ENCODE measurements at places on chromosomes 2 and 18.

DNA sequence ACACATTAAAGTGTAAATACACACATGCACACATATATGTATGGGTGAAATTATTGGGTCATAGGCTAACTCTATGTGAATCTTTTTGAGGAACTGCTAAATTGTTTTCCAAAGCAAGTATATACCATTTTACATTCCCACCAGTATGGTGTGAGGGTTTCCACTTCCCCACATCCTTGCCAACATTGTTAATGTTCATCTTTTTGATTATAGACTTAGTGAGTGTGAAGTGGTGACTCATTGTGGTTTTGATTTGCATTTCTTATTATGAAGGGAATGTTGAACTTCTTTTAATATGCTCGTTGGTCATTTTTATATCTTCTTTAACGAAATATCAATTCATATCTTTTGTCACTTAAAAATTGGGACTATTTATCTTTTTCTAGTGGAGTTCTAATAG, 181.8 kb upstream of the GCFC2 start:
- H3K4me1 ChIP-seq = no peaks in the 10 kb centered on the region
- no peak overlapping the region for H3K4me3 ChIP-seq
- no peak overlapping the region for H3K27ac ChIP-seq
- no peak for DNase-seq

- H3K27ac ChIP-seq = no peak overlapping the region
- no peaks in the 10 kb centered on the region for H3K4me1 ChIP-seq
- H3K36me3 ChIP-seq = no peaks in the 10 kb centered on the region
- no peak for DNase-seq
These were observed 100.7 kb upstream of the STK39 start for GRCh38 chr2:168348076-168348475.

DNA sequence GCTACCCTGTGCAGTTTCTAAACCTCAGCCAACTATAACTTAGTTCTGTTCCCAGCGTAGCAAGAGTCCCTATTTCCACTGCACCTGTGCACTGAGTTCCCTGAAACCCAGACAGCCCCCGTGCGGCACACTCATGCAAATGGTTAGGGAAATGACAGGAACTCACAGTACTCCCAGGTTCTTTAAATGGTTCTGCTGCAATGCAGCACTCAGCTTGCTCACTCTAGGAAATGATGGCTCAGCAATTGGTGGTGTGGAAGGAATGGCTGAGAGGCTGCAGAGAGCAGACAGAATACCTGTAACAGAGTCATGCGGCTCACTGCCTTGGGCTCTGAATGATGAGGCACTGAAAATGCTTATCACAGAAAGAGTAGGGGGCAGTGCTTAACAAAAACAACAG, 143.0 kb downstream of the RAD51AP2 start:
- no peak for DNase-seq
- H3K36me3 ChIP-seq = no peaks in the 10 kb centered on the region
- H3K27me3 ChIP-seq = no peaks in the 10 kb centered on the region
- H3K4me3 ChIP-seq = no peak overlapping the region

GRCh38 chr2:109450574-109451273, 163.0 kb downstream of the SEPTIN10 start:
- no peaks in the 10 kb centered on the region for H3K4me1 ChIP-seq
- no peaks in the 10 kb centered on the region for H3K27me3 ChIP-seq
- H3K36me3 ChIP-seq = no peaks in the 10 kb centered on the region
- DNase-seq = peak; percentile 40
- no peak overlapping the region for H3K4me3 ChIP-seq

DNA sequence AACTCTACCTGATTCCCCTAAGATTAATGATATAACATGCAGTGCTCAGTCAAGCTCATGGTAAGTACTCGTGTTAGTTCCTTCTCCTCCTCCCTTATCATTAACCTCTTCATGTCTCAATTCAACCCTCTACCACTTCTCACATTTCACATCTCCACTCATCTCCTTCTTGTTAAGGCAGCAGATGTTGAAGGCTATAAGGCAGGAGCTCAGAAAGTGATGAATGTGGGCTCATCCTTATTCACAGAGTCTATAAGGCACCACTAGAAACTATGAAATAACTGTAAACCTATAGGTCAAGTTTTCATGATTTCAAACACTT, 56.0 kb downstream of the CLHC1 start:
- no peaks in the 10 kb centered on the region for H3K4me1 ChIP-seq
- H3K36me3 ChIP-seq = no peaks in the 10 kb centered on the region
- H3K27me3 ChIP-seq = no peaks in the 10 kb centered on the region
- no peak for DNase-seq

DNA sequence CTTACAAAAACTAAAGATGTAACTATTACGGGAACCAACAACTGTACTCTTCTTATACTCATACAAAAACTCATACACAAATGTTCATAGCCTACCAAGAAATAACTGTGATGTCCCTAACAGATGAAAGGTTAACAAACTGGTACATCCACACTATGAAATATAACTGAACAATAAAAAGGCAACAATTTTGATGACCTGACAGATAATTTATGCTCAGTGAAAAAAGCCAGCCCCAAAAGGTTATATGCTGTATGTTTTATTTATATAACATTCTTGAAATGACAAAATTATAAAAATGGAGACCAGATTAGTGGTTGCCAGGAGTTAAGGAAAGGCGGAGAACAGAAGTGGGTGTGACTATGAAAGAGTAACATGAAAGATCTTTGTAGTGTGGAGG, 31.3 kb downstream of the REV1 start:
- DNase-seq = no peak
- H3K4me1 ChIP-seq = no peaks in the 10 kb centered on the region
- no peaks in the 10 kb centered on the region for H3K27me3 ChIP-seq
- peaks cover 81% of the 10 kb centered on the region for H3K36me3 ChIP-seq
- H3K27ac ChIP-seq = no peak overlapping the region

GRCh38 chr2:26712486-26713465, 20.3 kb downstream of the KCNK3 start:
- no peaks in the 10 kb centered on the region for H3K4me1 ChIP-seq
- H3K4me3 ChIP-seq = no peak overlapping the region
- H3K27ac ChIP-seq = no peak overlapping the region
- DNase-seq = no peak
- no peaks in the 10 kb centered on the region for H3K36me3 ChIP-seq

DNA sequence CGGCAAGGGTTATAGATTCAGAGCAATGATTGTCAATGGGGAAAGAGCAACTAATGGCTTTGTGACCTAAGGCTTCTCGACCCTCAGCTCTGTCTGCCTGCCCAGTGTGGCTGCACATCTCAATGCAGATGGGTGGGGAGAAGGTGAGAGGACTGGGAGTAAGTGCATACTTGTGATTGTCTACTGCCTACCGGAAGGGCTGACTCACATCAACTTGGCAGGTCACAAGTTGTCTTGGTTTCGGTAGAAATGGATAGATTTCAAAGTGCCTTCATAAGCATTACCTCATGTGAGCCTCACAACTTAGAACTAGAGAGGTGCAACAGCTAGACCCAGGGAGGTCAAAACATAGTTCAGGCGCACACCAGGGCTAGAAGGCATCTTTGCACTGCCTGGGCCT, 29.4 kb downstream of the STAT1 start:
- no peaks in the 10 kb centered on the region for H3K4me1 ChIP-seq
- H3K4me3 ChIP-seq = no peak overlapping the region
- no peak overlapping the region for H3K27ac ChIP-seq
- no peak for DNase-seq
- no peaks in the 10 kb centered on the region for H3K27me3 ChIP-seq

GRCh38 chr2:142515493-142515892, 362.0 kb upstream of the KYNU start:
- no peak for DNase-seq
- H3K36me3 ChIP-seq = no peaks in the 10 kb centered on the region
- no peaks in the 10 kb centered on the region for H3K4me1 ChIP-seq
- H3K27me3 ChIP-seq = no peaks in the 10 kb centered on the region
- no peak overlapping the region for H3K4me3 ChIP-seq

DNA sequence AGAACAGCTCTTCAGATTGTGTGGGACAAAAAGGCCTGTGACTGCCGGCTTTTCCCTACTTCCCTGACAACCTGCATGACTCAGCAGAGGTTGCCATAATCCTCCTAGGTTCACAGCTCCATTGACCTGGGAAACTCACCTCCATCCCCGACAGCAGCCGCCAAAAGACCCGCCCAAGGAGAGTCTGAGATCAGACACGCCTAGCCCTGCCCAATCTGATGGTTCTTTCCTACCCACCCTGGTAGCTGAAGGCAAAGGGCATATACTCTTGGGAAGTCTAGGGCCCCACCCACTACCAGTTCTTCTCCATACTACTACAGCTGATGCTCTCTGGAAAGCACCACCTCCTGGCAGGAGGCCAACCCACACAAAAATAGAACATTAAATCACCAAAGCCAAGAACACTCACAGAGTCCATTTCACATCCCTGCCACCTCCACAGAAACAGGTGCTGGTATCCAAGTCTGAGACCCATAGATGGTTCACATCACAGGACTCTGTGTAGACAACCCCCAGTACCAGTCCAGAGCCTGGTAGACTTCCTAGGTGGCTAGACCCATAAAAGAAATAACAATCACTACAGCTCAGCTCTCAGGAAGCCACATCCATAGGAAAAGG, 140.6 kb downstream of the NETO1 start:
- DNase-seq = no peak
- H3K27me3 ChIP-seq = no peaks in the 10 kb centered on the region
- H3K4me1 ChIP-seq = no peaks in the 10 kb centered on the region
- H3K36me3 ChIP-seq = no peaks in the 10 kb centered on the region

- no peaks in the 10 kb centered on the region for H3K27me3 ChIP-seq
- H3K4me3 ChIP-seq = no peak overlapping the region
- peaks cover 3% of the 10 kb centered on the region for H3K4me1 ChIP-seq
- no peaks in the 10 kb centered on the region for H3K36me3 ChIP-seq
- peak; percentile 84 for DNase-seq
These were observed 38.5 kb upstream of the ODC1 start for GRCh38 chr2:10486601-10487079.

- no peaks in the 10 kb centered on the region for H3K4me1 ChIP-seq
- no peak for DNase-seq
- no peaks in the 10 kb centered on the region for H3K27me3 ChIP-seq
- no peak overlapping the region for H3K27ac ChIP-seq
- H3K4me3 ChIP-seq = no peak overlapping the region
These were observed 105.9 kb downstream of the PXDN start for GRCh38 chr2:1638281-1638860.

GRCh38 chr18:9055185-9055584, 47.3 kb upstream of the NDUFV2 start:
- no peaks in the 10 kb centered on the region for H3K4me1 ChIP-seq
- H3K36me3 ChIP-seq = no peaks in the 10 kb centered on the region
- no peaks in the 10 kb centered on the region for H3K27me3 ChIP-seq
- H3K4me3 ChIP-seq = no peak overlapping the region
- H3K27ac ChIP-seq = no peak overlapping the region
- DNase-seq = no peak

DNA sequence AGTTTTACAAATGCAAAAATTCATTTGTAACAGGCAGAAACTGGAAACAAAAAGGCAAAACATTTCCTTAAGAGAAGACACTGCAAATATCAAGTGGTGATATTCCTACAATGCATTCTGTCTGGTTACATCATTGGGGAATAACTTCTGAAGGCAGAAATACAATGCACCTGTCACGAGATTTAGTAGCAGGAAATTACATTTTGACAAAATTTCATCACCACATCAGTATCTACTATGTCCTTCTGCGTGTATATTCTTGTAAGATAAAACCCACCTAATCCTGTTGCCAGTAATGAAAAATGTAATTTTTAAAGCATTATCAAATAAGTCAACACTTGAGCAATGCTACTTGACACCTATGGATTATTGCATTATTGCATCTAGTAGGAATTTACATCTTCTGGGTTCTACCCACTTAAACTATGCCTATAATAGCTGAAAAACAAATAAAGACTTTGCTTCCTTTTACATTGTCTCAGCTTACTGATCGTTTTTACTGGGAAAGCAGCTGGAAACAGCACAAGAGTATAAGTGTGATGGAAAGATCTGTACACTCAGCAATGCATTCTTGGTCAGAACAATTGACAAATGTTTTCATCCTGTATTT, 59.5 kb downstream of the IRS1 start:
- no peak overlapping the region for H3K4me3 ChIP-seq
- H3K27ac ChIP-seq = no peak overlapping the region
- DNase-seq = no peak
- no peaks in the 10 kb centered on the region for H3K36me3 ChIP-seq
- no peaks in the 10 kb centered on the region for H3K27me3 ChIP-seq

GRCh38 chr2:29544917-29545316, 376.5 kb downstream of the ALK start:
- no peaks in the 10 kb centered on the region for H3K27me3 ChIP-seq
- no peak overlapping the region for H3K27ac ChIP-seq
- no peaks in the 10 kb centered on the region for H3K36me3 ChIP-seq
- no peak for DNase-seq
- no peaks in the 10 kb centered on the region for H3K4me1 ChIP-seq

DNA sequence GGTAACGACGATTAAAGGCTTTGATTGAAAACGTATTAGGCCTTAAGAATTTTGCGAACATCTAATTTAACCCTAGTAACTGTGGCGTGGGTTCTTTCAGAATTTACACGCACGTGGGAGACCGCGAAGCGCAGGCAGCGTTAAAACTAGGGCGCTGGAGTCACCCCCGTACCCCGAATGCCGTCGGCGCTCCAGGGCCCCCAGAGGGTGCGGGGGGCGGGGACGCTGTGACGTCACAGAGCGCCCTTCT, 673 bp upstream of the SMCHD1 start:
- no peaks in the 10 kb centered on the region for H3K27me3 ChIP-seq
- no peak for DNase-seq
- H3K4me3 ChIP-seq = peak overlapping the region; percentile 94
- H3K36me3 ChIP-seq = no peaks in the 10 kb centered on the region

GRCh38 chr2:26675651-26676255, 16.8 kb upstream of the KCNK3 start:
- no peaks in the 10 kb centered on the region for H3K4me1 ChIP-seq
- no peak overlapping the region for H3K4me3 ChIP-seq
- DNase-seq = no peak
- H3K36me3 ChIP-seq = no peaks in the 10 kb centered on the region

GRCh38 chr2:15636972-15637785, 45.5 kb downstream of the DDX1 start:
- no peak overlapping the region for H3K4me3 ChIP-seq
- no peaks in the 10 kb centered on the region for H3K27me3 ChIP-seq
- DNase-seq = peak; percentile 63
- H3K4me1 ChIP-seq = no peaks in the 10 kb centered on the region

GRCh38 chr2:173407646-173408045, 53.0 kb downstream of the CDCA7 start:
- no peaks in the 10 kb centered on the region for H3K36me3 ChIP-seq
- H3K27me3 ChIP-seq = no peaks in the 10 kb centered on the region
- no peak for DNase-seq

GRCh38 chr2:55133467-55134315, 83.4 kb upstream of the RTN4 start:
- H3K4me1 ChIP-seq = peaks cover 5% of the 10 kb centered on the region
- H3K27me3 ChIP-seq = no peaks in the 10 kb centered on the region
- peak; percentile 40 for DNase-seq
- H3K27ac ChIP-seq = peak overlapping the region; percentile 67
